ENCODE measurements at places on chromosomes 2 and 18. TPM values are rescaled to one million over a fixed set of nuclear protein-coding genes. Genes with fewer than 3 reads are reported as not detected.

Gene FAM124B
- 0.58 TPM for total RNA-seq

Gene SMAD7
- 9.3 TPM for total RNA-seq

Gene ITPRIPL1
- total RNA-seq = 28.4 TPM

Gene SLC14A1
- total RNA-seq = 1.5 TPM

Gene MEP1B
- total RNA-seq = not detected

Gene EML6
- total RNA-seq = 0.16 TPM

Gene SKA1
- 48.3 TPM for total RNA-seq

Gene ALK
- total RNA-seq = not detected

Gene AKAIN1
- total RNA-seq = not detected

Gene OR6B2
- not detected for total RNA-seq

Gene TMEM18
- total RNA-seq = 27.1 TPM

Gene IL36RN
- total RNA-seq = not detected

Gene MAT2A
- 226 TPM for total RNA-seq

Gene PFN4
- not detected for total RNA-seq

Gene NEB
- total RNA-seq = 0.33 TPM

Gene MLPH
- 1.2 TPM for total RNA-seq

Gene MTCL1
- 0.14 TPM for total RNA-seq

Gene KANSL1L
- 6.0 TPM for total RNA-seq

Gene UGT1A9
- not detected for total RNA-seq

Gene KCNF1
- not detected for total RNA-seq

Gene NPHP1
- total RNA-seq = 2.2 TPM

Gene IL1R2
- 21.4 TPM for total RNA-seq

Gene ATP8B1
- total RNA-seq = not detected

Gene CNDP1
- total RNA-seq = not detected

Gene CAVIN2
- not detected for total RNA-seq

Gene SCYGR7
- not detected for total RNA-seq

Gene IGFBP2
- 11.5 TPM for total RNA-seq

Gene CACNB4
- 0.37 TPM for total RNA-seq

Gene CHMP3
- 35.0 TPM for total RNA-seq

Gene VWC2L
- not detected for total RNA-seq

Gene MC4R
- not detected for total RNA-seq

Gene SAG
- not detected for total RNA-seq

Gene UGT1A3
- not detected for total RNA-seq

Gene PDK1
- total RNA-seq = 56.8 TPM

Gene POMC
- total RNA-seq = 5.7 TPM

Gene TNFAIP6
- not detected for total RNA-seq

Gene LCT
- total RNA-seq = 0.16 TPM

Gene POTEC
- not detected for total RNA-seq

All from activated CD4-positive, alpha-beta T cell treated with anti-CD3 and anti-CD28 coated beads for 36 hours (primary cell).